GF-D8 (cell line): ENCODE measurements at places on chromosomes 1 and 21.

DNA sequence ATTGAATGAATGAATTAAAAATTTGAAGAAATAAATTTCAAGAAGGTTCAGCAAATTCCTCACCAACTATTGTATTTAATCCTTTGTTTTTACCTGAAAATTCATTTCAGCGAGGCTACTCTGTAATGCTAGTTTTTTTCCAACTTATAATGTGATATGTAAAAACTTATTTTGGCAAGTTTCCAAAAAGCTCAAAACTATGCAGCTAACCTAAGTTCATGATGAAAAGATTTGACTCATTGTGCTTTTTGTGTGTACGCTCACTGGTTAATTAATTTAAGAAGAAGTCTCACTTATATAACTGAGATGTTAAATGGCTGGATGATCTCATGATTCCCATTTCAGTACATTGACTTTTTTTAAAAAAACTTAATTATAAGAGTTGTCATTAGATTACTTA is 196.0 kb upstream of the SAMSN1 start:
- no peak for DNase-seq

DNA sequence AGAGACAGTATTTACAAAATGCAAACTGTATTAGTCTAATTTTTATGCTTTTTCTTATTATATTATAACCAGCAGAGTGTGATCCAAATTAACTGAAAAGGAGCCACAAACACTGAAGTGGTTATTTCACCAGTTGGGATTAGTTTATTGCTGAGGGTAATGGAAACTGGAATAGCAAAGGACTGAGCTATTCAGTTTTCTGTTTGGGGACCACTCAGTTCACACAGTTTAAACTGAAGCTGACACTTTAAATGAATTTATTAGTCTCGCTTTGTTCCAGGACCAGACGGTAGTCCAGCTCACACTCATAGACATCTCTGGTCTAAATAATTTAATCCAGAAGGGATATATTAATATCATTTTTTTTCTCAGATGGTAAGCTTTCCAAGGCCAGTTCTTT is 410.7 kb downstream of the LTN1 start:
- DNase-seq, result no peak

- DNase-seq, result no peak
Measured at GRCh38 chr1:246795906-246796694, 71.9 kb downstream of the SCCPDH start.

DNA sequence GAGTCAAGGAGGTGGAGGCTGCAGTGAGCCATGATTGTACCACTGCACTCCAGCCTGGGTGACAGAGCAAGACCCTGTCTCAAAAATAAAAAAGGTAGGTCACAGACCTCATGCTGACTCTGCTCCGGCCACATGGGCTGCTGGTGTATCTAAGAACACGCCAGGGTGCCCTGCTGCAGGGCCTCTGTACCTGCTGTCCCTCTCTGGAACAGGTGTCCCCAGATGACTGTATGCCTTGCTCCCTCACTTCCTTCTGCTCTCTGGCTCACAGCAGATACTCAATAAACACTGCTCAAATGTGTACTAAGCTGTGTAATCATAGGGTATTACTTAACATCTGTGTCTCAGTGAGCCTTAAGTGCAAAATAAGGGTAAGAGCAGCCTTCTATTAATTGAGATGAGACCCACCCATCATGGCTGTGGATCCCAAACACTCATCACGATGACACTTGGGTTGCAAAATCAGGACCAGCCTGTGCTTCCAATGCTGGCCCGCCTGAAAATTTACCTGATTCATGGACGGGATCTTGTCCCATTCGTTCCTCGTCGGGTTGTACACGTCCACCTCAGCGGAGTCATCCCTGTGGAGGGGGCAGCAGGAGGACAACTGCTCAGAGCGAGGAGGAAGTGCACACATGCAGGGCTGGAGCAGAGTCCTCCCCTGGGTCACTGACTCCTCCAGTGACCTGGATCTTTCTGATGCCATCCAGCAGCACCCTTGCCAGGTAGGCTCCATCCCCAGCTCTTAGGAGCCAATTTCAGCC is 7.5 kb downstream of the KLHL21 start:
- DNase-seq, result no peak

DNA sequence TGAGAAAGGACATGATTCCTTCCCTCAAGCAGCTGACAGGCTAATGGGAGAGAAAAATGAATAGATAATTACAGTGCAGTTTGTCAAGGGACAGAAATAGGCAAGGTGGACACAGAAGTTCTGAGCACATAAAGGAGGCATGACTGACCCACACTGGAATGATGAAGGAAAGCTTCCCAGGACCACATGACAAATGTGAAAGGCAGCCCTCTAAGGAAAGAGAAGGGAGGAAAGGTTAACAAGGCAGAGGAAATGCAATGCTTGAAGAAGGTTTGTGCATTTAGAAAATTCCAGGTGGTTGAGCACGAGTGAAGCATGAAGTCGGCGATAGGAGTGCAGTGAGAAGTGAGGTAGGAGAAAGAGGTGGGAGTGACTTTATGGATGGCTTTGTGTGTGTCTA is 37.4 kb downstream of the LAMC2 start:
- no peak for DNase-seq

GRCh38 chr21:42366292-42367010 is at the start of gene TFF1:
Gene TFF1, minus strand, starts transcription at chr21:42366535. Its CDS starts 40 bp downstream, at chr21:42366495.
- no peak for DNase-seq

DNA sequence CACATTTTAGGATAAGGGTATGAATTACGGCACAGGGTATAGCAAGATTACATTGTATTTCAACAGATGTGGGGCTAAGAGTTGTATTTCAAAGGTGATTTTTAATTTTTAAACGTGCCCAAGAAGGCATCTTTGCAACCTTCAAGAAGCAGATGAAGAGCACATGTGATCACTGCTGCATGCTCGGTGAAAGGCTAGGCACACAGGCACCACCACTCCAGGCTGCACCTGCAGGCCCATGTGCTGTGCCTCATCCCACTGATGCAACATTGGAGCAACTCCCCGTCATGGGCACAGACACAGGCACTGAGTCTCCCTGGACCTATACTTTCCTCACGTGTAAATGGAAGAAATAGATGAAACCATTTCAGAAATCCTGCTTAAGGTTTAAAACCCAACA is 23.5 kb downstream of the UBE2G2 start:
- DNase-seq, result no peak

DNA sequence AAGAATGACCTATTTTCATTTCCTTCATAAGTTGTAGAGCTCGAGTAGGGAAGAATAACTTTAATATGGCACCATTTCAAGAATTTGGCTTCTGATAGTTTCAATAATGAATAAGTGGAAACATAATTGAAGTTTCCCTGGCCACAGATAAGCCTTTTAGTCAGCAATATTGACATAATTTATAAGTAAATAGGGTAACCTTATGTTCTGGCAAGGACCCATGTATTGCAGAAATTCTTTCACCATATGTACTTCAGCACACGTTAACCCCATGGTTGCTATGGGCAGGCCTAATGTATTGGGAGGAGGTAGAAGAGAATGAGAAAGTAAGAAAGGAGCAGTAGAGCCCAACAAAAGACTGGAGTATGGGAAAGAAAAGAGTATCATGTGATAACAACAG is 25.4 kb downstream of the MDM4 start:
- DNase-seq, result no peak

GRCh38 chr1:212915245-212916091 is 34.9 kb upstream of the VASH2 start:
- no peak for DNase-seq

GRCh38 chr1:209585197-209585596 is 1.7 kb downstream of the CAMK1G start:
- no peak for DNase-seq

DNA sequence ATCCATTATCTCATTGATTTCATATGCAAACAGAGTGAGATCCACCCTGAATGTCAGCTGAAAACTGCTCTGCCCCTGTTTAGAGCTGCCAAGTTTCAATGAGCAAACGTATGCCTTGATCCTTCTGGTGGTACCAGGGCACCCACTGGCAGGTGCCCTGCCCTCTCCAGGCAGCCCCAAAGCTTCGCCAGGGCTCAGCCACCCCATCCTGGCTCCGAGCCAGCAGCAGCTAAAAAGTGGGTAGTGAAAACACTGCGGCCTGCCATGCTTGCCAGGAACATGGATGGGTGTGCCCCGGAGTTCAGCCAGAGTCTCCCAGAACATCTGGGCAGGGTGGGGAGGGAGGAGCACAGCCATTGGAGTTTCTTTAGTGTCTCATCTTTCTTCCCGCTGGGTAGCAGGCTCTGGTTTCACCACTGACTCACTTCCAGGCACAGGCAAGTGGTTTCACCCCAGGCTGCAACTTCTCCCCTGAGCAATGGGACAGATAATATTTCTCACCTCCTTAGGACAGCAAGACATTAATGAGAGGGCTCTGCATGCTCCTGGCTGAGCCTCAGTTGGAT is 8.1 kb upstream of the LMX1A start:
- DNase-seq, result no peak

- no peak for DNase-seq
Measured at GRCh38 chr1:65316233-65316632, 6.9 kb downstream of the DNAJC6 start.

- no peak for DNase-seq
Measured at GRCh38 chr1:184640505-184640904, 114.2 kb downstream of the EDEM3 start.

GRCh38 chr1:62241371-62242131 is 46.9 kb downstream of the L1TD1 start:
- no peak for DNase-seq

GRCh38 chr1:24713736-24714135 is 31.5 kb upstream of the CLIC4 start:
- no peak for DNase-seq

DNA sequence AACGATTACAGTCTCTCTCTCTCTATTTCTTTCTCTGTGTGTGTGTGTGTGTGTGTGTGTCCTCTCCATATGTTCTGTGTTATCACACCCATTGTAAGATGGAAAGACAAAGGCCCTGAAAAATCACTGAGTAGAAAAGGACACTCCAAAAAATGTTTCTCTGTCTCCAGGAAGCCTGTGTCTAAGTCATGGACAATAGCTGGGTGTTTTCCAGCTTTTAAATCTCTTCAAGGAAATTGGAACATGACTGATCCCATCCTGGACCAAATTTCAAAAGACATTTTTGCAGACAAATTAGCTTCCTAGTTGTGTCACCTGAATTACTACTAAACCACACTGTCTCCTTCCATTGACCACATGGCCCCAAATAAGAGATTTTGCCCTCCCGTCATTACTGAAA is 31.0 kb upstream of the LMX1A start:
- DNase-seq, result no peak

DNA sequence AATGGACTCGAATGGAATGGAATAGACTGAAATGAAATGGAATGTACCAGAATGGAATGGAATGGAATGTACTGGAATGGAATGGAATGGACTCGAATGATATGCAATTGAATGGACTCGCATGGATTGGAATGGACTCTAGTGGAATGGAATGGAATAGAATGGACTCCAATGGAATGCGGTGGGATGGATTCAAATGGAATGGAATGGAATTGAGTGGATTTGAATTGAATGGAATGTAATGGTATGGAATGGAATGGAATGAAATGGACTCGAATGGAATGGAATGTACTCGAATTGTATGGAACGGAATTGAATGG is 99.6 kb upstream of the FBXO28 start:
- no peak for DNase-seq

DNA sequence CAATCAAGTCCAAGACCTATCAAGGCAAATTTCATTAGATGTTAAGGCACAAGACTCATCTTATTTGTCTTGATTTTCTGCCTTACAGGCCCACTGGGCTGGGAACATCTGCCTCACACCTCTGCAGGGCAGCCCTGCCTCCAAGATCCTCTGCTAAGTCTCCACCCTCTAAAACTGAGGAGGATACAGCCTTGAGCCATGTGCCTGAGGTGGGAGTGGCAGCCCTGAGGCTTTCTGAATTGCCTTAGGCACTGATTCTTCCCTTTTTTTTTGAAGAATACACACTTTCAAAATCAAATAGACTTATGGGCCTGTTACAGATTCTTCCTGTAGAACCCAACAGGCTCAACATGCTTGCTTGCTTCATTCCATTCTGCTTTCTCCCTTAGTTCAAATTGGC is 544.3 kb upstream of the ADAMTS5 start:
- no peak for DNase-seq

- DNase-seq, result no peak
Measured at GRCh38 chr1:191907121-191907520, 251.1 kb upstream of the RGS18 start.

DNA sequence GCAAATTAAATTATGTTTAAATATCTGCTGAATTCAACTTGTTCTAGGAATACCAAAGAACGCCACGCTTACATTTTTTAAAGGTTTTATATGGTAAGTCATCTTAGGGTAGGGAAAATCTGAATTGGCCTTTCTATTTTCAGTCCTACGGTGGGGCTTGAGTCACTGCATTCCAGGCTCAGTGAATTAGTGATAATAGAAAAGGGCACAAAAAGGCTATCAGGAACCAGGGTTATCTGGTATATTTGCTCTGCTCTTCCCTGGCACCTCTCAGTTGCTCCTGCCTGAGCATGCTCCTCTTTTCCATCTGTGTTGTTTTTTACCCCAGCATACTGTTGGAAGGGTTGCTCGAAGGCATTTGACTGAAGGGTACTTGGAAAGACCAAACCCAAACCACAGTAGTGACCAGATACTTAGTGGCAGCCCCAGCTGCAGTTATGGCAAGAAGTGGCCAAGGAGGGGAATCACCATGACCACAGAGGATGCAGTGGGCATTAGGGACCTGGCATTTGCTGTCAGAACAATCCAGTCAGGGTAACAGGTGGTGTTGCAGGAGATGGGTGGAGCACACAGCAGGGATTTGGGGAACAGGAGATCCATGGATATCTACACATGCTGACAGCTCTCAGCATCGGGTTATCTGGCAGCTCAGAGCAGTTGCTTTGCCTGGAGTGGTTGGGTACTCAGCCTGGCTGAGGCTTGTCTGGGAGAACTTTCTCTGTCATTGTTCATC is 2.3 kb downstream of the OVAAL start:
- no peak for DNase-seq

- no peak for DNase-seq
Measured at GRCh38 chr21:15001857-15002606, 62.8 kb downstream of the NRIP1 start.

DNA sequence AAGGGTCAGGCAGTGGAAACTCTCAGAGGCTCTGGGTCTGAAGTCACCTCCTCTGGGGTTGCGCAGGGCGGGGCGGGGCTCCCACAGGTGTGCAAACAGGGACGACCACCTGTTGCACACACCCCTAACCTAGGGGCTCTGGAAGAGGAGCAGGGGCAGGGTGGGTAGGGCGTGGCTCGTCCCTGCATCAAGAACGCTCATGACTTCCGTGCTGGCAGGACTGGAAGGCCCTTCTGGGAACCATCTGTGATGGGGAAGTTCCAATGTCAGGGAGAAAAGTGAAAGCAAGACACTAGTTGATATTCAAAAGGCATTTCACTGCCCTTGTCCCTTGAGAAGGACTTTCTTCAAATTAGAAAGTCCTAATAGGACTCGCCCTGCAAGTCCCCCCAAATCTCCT is 22.1 kb upstream of the CLSTN1 start:
- DNase-seq, result no peak
